ENCODE measurements at places on chromosomes 1 and 21. TPM values are rescaled to one million over a fixed set of nuclear protein-coding genes. Genes with fewer than 3 reads are reported as not detected.

C4BPA gene
- not detected for total RNA-seq

- DNase-seq, result no peak
Measured at GRCh38 chr1:214452152-214452784, 99.1 kb downstream of the PTPN14 start.

GRCh38 chr1:11649237-11649623 is 5.0 kb downstream of the FBXO2 start:
- DNase-seq, result no peak

PPIH gene
- total RNA-seq, result 88.4 TPM

- DNase-seq, result no peak
Measured at GRCh38 chr1:43049481-43049880, 90.8 kb upstream of the SLC2A1 start.

GRCh38 chr1:169250022-169250421 is 117.6 kb downstream of the NME7 start:
- no peak for DNase-seq

PTGS2 gene
- total RNA-seq, result 1.1 TPM

DNA sequence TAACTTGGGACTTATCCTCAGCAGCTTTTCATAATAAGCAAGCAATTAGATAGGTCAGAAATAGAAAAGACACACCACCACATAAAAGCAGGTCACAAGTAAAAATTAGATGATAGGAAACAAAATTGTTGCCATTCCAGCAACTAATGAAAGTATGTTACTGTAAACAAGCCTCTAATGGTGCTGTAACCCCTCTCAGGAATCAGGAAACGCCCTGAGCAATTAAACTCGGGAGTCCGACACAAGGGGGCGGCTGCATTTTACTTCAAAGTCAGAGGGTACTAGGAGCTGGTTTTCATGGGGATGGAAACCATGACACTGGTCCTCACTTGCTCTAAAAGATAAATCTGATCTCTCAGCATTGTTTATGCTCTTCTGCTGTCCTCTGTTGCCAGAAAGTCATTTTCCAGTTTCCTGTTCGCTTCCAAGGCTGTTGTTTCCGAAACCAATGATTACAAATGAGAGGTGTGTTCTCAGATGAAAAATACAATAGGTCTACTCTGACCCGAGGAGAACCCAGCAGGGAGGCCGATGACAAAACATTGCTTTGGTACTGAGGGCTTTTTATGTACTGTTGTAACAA is 93.4 kb downstream of the TGFBR3 start:
- DNase-seq, result no peak

- no peak for DNase-seq
Measured at GRCh38 chr1:200290010-200290685, 119.7 kb downstream of the ZNF281 start.

RAP1GAP gene
- 0.42 TPM for total RNA-seq

CBR3 gene
- 17.2 TPM for total RNA-seq

CFAP126 gene
- total RNA-seq, result not detected

KLF18 gene
- not detected for total RNA-seq

OR2L5 gene
- not detected for total RNA-seq

TMEM82 gene
- not detected for total RNA-seq

DNA sequence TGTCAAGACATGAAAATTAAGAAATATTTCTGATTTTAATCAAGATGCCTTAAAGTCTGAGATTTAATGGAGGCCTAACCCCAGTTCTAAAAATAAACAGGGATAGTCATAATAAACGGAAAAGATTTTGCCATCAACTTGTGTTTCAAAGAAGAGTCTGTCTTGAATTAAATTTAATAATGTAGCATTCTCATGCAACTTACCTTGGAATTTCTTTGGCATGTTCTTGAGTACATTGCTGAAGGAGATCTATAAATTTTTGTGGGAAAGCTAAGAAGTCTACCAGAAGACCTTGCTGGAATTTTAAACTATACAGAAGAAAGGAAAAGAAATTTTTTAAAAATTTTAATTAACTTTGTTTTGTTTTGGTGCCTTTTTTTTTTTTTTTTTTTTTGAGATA is 10.6 kb downstream of the SASS6 start:
- no peak for DNase-seq

DNA sequence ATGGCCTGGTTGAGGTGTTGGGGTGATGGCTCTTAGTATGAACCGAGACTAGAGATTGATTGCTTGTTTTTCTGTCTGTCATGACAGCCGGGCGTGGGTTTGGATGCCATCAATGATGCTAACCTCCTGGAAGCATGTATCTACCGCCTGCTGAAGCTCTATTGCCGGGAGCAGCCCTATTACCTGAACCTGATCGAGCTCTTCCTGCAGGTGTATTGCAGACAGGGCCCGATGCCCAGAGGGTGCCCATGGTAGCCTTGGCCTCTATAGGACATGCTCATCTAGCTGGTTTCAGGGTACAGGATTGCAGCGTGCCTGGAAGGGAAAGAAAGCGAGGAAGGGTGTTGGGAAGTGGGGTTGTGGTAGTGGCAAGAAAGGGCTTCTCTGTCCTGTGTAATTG is 2.6 kb upstream of the RUSC1 start:
- DNase-seq, result no peak

SFPQ gene
- total RNA-seq, result 392 TPM

GRCh38 chr1:30060738-30061137 is 662.6 kb downstream of the MATN1 start:
- DNase-seq, result no peak

DNA sequence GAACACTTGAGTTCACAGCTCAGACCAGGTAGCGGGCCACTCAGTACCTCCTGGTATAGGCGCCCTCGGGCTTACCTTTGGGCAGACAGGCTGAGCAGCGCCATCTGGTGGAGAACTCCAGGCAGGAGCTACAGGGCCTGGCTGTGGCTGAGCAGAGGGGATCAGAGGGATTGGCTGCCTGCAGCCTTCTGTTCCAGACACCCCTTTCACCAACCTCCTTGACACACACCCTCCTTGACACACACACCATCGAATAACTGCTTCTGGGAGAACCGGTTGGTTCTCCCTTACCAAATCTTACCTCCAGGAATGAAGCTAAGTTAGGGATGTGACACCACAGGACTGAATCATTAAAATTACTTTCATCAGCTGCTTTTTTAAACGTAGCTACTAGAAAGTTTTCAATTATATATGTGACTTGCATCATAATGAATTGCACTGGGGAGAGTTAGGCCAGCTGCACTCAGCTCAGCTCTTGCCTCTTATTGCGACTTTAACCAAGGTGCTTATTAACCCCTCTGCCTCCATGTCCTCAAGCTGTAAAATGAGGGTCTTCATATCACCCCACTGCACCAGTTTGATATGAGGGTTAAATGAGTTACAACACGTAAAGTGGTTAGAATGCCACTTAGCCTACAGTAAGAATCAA is 6.6 kb downstream of the LIN28A start:
- peak; percentile 95 for DNase-seq

GRCh38 chr1:207820568-207821463 is 69.0 kb downstream of the CD46 start:
- no peak for DNase-seq

CYP4A11 gene
- total RNA-seq, result not detected

DNA sequence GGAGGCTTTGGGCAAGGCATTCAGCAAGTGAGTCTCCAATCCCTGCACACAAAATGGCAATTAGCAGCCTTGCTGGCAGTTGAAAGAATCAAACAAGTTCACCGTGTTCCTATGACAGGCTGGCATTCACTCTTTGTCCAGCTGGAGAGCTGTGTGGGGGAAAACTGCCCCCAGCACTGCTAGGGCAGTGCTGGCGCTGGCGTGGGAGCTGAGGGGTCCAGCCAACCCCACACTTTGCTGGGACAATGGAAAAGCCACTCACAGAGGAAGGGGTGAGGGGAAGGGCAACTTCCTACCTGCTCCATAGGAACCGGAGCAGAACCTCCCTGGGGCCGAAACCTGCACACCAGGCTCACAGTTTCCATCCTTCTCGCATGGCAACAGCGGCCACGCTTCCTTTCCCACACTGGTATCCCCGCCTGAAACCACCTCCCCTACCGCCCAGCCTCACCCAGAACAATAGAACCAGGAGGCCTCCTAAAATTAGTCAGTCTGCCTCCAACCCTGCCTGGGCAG is 26.7 kb upstream of the KCNN3 start:
- DNase-seq, result no peak

- no peak for DNase-seq
Measured at GRCh38 chr1:38667626-38668025, 191.9 kb downstream of the RRAGC start.

DNA sequence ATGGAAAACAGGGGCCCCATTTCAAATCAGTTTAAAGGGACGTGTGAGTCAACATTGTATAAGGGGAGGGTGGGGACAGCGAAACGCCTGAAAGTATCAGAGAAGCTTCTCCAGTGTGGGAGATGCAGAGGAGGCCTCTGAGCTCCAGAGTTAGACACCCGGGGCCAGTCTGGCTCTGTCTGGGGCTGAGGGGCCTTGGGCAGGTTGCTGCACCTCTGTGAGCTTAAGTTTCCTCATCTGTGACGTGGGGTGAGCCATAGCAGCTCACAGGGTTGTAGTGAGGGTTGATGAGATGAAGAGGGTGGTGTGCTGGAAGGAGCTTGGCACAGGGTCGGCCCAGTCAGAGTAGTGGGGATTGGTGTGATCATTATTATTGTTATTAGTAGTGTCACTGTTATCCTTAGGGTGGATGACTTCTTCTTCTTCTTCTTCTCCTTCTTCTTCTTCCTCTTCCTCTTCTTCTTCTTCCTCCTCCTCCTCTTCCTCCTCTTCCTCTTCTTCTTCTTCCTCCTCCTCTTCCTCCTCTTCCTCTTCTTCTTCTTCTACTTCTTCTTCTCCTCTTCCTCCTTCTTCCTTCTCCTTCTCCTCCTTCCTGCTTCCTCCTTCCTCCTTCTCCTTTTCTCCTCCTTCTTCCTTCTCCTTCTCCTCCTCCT is 282.0 kb downstream of the PTPRU start:
- no peak for DNase-seq

DNA sequence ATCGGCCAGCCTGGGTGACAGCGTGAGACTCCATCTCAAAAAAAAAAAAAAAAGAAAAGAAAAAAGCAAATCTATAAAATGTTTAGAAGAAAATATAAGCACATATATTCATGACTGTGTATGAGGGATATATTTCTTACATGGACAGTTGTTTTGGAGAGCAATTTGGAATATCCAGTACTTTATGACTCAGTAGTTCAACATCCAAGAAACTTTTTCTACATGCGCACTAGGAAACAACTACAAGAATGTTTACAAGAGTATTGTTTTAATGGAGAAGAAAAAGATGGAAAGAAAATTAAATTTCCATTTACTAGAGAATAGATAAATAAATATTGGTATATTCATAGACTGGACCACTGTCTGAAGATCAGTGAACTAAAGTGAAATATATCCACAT is 77.5 kb downstream of the MAST2 start:
- DNase-seq, result no peak

DNA sequence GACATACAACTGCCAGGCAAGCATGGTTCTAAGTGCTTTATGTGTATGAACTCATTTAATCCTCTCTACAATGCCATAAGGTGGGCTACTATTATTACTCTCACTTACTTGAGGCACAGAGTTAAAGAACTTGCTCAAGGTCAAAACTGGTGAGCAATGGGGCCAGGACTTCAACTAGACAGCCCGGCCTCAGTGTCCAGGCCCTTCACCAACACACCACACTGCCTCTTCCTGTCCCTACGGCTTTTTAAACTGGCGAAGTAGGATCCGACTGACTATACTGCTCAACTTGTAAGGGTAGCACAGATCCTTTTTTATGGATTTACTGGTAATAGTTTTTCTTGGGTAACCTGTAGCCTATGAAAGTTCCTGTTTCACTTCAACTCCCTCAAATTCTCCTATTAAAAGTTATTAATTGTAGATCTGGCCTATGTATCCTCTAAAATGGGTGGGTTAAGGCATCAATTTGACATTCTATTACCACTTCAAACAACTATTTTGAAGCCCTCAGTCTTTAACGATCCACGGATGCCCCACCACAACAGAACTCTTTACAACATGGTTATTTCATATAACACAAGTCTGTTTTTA is 4.3 kb downstream of the ERRFI1 start:
- DNase-seq, result no peak

- no peak for DNase-seq
Measured at GRCh38 chr1:59126366-59126765, 170.5 kb upstream of the FGGY start.

DNA sequence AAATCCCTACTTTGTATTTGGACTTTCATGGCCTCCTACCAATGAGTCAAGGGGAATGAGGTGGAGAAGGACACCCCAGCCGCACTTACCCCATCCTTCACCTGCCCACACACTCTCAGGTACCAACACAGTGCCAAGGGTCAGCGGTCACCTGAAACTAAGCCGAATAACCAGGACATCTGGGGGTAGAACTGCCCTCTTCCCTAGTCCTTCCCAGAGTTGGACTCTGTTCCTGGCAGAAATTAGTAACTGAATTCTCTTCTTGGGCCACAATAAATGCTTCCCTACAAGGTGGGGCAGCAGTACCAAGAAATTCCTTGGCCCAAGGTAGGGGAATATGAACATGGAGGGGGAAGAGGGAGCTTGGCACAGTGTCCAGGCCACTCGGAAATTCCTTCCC is 7.3 kb downstream of the SLC45A3 start:
- DNase-seq, result no peak

OR2T8 gene
- total RNA-seq, result not detected

- no peak for DNase-seq
Measured at GRCh38 chr21:37098751-37099150, 25.7 kb downstream of the TTC3 start.

SH2D5 gene
- total RNA-seq, result 0.23 TPM

DNA sequence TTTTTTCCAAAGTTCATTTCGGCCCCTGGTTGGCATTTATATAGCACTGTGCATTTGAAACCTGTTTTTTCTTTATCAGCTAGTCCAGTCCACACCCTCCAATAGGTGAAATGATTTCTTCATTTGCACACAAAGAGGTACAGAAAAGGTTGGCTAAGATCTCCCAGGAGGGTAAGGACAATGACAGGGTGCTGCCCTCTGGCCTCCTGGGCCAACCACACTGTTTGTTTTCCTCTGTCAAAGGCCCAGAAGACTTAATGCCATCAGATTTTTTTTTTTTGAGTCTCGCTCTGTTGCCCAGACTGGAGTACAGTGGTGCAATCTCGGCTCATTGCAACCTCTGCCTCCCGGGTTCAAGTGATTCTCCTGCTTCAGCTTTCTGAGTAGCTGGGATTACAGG is 70.1 kb upstream of the EFHD2 start:
- no peak for DNase-seq

GRCh38 chr1:70354332-70355110 is at the start of gene ANKRD13C:
Gene ANKRD13C, minus strand, starts transcription at chr1:70354722. Its CDS starts 314 bp downstream, at chr1:70354408.
- DNase-seq, result peak; percentile 97

DNA sequence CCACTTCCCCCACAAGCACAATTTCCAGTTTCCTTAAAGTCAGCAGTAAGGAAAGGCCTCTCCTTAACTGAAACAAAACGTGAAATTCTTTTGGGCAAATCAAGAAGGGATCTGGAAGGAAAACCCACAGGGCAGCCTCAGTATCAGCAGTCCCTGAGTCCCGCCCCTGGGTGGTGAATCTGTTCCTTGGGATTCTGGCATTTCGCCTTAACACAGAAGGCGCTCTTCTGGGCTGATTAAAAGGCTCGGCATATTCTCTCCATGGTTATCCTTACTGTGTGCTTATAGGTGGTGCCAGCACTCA is 12.2 kb upstream of the RAB4A start:
- DNase-seq, result no peak

AIM2 gene
- 75.9 TPM for total RNA-seq

GRCh38 chr1:20371883-20372282 is 81.2 kb downstream of the VWA5B1 start:
- DNase-seq, result no peak

All from activated CD4-positive, alpha-beta T cell treated with anti-CD3 and anti-CD28 coated beads, Interleukin-2, amount 10 ng/mL, durations not matched to agents 24 days and 14 days (primary cell).